Activated CD4-positive, alpha-beta T cell treated with anti-CD3 and anti-CD28 coated beads, Interleukin-2, Interleukin-6, amounts not matched to agents 100 ng/mL and 50 ng/mL, durations not matched to agents 16 hours and 8 hours (primary cell): ENCODE measurements at places on chromosomes 4 and X.

DNA sequence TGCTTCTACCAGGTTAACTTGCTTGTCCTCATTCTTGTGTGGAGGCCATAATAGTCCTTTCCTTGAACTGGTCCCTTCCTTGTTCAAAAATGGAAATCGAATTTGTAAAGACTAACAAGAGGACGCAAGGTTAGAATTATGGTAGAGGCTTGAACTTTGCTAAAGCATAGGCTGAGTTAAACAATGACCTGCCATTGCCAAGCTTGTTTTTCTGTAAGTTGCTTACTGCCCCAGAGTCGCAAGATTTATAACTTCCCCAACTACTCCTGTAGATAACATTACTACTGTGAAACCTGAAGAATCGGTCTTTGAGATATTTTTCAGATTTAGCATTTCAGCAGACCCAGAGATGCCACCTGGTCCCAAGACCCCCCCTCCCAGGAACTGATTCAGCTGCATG lies 45.3 kb downstream of the RAB33B start:
- no peak for DNase-seq

GRCh38 chr4:38366997-38367396 lies 297.0 kb upstream of the KLF3 start:
- DNase-seq: no peak

GRCh38 chrX:12249997-12250396 lies 111.7 kb downstream of the FRMPD4 start:
- no peak for DNase-seq

DNA sequence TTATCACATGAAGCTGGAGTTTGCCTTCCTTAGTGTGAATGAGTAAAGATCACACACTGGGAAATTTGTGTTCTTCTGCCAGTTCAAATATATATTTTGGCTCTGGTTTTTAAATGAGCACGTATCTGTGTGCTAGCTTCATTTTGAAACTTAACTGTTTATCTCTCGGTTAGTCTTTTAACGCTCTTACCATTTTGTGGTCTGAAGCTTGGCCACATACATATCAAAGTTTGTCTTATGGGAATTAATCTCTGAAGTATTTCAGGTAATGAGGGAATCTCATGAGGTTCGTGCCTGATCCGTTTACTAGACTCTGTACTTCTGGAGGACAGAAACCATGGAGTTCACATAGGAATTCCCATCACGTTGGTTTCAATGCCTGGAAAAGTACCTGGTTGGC lies 13.8 kb downstream of the ATP10D start:
- DNase-seq: peak; percentile 11

DNA sequence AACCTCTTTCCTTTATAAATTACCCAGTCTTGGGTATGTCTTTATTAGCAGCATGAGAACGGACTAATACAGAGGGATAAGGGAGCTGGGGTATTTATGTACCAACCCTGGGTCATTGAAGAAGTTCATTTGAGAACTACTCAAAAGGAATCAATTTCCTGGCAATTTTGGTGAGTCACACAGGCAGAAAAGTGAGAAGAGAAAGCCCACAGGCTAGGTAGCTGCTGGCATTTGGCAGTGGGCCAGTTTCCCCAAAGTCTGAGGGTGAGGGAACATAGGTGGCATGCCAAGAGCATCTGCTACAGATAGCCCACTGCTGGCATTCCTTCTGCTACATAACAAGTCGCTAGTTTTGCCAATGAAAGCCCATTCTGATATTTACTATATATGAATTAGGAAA lies 411.2 kb downstream of the MID1IP1 start:
- DNase-seq: peak; percentile 13

DNA sequence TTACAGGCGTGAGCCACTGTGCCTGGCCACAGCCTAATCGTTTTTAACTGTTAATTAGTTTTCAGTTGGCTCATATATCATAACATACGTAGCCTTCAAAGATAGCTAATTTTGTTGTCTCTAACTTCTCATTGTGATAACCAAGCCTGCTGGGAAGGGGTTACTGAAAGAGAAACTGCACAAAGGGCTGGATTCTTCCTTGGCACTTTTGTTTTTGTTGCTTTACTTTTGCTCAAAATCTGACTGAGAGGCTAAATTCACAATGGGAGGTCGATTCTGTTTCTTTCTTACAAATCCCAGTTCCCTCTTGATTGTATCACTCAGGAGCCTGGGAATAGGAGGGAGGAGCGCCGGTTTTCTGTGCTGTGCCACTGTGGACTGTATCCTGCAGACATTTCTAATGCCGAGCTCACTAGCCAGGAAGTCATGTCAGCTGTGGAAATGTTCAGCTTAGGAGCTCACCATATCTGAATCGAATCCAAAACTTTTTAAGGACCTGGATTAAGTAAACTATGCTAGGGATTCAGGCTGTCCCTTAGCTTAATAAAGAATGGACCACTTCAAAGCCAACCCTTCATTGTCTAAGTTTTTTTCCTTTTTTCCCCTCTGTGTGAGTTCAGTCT lies 120.5 kb upstream of the FAT1 start:
- no peak for DNase-seq

- no peak for DNase-seq
Measured at GRCh38 chr4:149555146-149555545, 260.5 kb downstream of the IQCM start.

- no peak for DNase-seq
Measured at GRCh38 chr4:15239866-15240265, 188.0 kb upstream of the C1QTNF7 start.

- peak; percentile 24 for DNase-seq
Measured at GRCh38 chrX:16185725-16186136, 18.4 kb downstream of the MAGEB17 start.

GRCh38 chr4:161816958-161817357 lies 346.8 kb downstream of the FSTL5 start:
- no peak for DNase-seq

DNA sequence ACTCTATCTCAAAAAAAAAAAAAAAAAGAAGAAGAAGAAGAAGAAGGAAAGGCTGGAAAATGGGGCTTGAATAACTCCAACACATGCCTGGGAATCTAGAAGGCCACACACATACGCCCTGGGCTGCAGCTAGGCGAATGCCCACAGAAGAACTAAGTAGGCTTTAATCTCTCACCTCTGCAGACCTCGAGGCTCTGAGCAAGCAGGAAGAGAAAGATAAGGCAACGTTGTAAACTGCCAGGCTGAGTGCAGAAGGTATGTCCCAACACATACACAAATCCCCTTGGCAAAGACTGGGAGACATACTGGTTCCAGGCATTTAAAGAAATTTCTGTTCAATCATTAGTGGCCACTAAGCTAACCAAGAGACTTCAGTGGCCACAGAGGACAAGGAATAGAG lies 18.4 kb downstream of the SLC38A5 start:
- DNase-seq: no peak

DNA sequence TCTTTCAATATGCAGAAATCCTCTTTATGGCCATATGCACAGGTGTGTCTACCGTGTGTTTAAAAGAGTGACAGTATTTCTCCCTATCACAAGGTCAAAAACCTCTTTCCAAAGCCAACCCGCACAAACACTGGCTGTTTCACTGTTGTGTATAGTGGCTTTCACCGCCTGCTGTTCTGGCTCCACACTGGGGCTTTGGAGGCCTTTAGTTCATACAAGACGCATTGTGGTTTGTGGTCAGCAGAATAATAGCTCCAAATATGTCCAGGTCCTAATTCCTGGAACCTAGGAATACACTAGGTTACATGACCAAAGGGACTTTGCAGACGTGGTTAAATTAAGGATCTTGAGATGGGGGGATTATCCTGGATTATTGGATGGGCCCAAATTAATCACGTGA lies 40.7 kb upstream of the FAM9A start:
- DNase-seq: no peak

DNA sequence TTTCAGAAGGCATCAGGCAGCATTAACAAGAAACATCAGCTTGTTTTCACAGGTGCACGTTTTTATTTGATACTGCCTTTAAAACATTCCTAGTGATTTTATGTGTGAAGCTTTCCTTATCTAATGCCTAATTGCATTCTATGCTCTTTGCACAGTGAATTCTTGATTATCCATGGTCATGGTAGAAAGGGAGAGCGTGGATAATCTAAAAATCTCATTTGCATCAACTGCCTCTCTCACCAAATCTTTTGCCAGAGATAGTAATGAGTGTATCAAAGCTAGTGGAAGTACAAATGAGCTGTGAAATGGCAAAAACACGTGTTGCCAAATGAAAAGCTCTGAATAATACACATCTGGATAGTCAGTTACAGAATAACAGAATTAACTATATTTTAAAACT lies 170.5 kb downstream of the NAA11 start:
- no peak for DNase-seq

DNA sequence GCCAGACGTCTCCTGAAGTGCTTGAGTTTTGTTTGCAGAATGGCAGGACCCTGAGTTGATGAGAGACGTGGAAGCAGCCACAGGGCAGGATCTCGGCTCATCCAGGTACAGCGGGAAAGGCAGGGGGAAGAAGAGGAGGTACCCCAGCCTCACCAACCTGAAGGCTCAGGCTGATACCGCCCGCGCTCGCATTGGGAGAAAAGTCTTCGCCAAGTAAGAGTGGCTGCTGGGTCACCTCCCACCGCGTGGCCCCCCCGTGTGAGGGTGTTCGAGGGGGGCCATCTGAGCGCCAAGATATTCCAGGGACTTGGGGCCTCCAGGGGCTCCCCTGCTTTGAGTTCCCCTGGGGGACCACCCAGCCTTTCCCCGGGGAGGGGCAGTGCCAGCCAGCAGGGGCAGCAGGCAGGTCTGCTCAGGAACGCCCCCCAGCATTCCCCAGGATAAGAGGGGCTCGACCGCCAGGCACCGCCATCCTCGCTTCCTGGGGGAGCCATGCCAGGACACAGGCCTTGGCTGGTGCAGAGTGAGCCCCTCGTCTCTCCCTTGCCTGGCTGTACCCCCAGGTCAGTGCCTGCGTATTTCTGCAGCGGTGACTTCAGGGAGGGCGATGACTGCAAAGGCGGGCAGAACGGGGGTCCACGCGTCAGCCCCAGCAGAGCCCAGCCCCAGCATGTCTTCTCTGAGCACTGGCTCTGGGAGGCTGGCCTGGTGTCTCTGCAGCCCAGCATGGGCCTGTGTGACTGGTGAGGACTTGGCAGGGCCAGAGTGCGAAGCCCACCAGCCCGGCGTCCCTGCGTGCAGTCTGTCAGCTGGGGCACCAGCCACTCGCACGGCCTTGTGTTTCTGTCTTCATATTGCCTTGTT lies 22.3 kb downstream of the NKX1-1 start:
- DNase-seq: no peak

- no peak for DNase-seq
Measured at GRCh38 chrX:128142745-128143144, 90.5 kb upstream of the ACTRT1 start.
